ENCODE measurements at places on chromosomes 1 and 21.

GRCh38 chr21:41767606-41768436 lies 969 bp upstream of the RIPK4 start:
- peak; percentile 14 for DNase-seq

- no peak for DNase-seq
Measured at GRCh38 chr1:36406440-36406839, 8.7 kb upstream of the LSM10 start.

DNA sequence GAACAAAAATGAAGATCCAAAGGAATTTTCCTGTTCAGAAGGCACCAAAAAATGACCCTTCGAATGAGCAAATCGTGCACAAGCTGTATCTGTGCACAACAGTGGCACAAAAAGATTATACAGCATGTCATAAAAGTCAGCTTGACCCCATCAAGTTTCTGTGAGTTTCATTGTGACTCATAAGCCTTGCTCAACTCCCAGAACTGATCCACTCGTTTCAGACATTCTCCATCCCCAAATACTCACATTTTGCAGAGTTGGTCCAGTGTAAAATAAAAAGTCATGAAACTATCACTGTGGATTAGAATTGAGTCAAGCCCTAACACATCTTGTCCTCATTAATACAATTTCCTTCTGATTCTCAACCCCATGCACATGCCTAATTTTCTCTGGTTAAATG lies 174.7 kb upstream of the PKN2 start:
- DNase-seq: no peak

DNA sequence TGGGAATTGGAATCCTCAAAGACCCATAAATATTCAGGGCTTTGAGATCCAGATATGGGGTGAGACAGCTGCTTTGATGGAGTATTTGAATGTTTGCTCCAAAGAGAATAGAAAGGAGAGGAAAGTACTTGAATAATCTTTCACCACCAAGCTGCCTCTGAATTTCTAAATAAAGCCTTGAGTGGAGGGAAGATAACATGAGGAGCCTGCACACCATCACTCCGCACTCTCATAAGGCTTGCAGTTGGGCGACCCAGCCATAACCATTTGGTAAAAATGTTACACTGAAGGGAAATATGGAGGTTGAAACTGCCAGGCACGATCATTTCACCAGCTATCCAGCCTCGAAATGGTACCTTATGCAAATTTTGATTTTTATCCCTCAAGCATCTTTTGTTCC lies 38.4 kb downstream of the VCAM1 start:
- no peak for DNase-seq

DNA sequence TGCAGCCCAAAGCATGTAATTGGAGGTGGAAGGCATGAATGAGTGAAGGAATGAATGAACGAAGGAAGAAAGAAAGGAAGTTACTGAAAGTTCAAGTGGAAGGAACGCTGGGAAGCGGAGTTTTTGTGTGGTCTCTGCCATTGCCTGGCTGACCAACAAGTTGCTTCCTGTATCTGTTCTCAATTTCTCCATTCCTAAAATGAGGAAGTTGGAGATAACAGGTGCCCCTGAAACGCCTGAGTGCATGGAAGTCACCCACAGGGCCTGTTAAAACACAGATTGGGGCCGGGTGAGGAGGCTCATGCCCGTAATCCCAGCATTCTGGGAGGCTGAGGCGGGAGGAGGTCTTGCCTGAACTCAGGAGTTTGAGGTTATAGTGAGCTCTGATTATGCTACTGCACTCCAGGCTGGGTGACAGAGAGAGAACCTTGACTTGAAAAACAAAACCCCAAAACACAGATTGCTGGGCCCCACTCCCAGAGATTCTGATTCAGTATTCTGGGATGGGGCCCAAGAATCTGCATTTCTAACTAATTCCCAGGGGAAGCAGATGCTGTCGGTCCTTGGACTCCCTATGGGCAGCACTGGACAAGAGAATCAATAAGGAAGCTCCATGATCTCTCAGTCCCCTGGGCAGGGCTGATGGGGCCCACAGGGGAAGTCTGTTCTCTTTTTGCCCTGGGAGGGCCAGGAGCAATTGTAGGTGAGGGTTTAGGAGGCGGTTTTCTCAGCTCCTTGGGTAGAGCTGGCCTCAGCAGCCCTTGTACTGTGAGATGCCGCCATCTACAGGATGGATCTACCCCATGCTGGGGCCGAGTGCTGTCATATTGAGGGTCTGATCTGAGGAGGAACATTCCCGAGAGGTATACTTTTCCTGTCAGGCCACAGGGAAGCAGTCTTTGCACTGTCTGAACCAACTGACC lies 3.3 kb upstream of the CNR2 start:
- peak; percentile 26 for DNase-seq
